Upper lobe of left lung (tissue), 6 donors: ENCODE measurements at places on chromosomes 4 and X. TPM values are rescaled to one million over a fixed set of nuclear protein-coding genes. Genes with fewer than 3 reads are reported as not detected.
A peak's percentile ranks its signal among the peaks of the same experiment; 100 is the strongest.

DNA sequence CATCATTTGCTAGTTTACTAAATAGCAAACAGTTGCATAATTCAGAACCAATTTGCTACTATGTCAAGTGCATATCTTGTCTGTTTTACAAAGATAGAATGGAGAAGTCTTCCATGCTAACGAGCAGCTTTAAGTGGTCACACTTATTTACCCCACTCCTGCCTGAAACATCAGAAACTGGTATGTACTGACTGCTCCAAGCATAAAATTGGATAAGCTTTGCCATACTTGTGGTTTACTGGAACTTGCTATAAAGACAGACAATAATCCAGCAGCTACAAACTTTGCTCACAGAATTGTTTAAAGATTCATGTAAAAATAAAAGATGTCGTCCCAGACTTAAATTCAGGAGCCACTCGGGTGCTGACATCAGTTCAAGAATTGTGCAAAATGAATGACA is 13.3 kb upstream of the CDKL2 start:
- no peak for DNase-seq

GRCh38 chrX:98299785-98300184 is 1416.1 kb downstream of the RPA4 start:
- no peak for DNase-seq

- no peak for DNase-seq
These were observed 456 bp downstream of the SNX12 start for GRCh38 chrX:71067712-71068043.

Gene SORCS2
- 28.3 TPM for total RNA-seq

DNA sequence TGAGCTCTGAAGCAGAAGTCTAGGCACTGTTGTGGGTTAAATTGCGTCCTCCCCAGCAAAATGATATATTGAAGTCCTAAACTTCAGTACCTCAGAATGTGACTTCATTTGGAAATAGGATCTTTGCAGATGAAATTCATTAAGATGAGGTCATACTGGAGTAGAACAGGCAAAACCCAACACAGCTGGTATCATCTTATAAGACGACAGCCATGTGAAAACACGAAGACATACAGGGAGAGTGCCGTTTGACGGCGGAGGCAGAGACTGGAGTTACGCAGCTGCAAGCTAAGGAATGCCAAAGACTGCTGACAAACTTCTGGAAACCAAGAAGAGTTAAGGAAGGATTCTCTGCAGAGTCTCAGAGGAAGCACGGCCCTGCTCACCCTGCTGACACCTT is 241.5 kb downstream of the MAML3 start:
- DNase-seq: no peak

Gene OPRPN
- not detected for total RNA-seq

- DNase-seq: no peak
These were observed 747.7 kb downstream of the CENPC start for GRCh38 chr4:66797608-66798007.

Gene PPBP
- total RNA-seq: not detected

Gene DRP2
- total RNA-seq: not detected

DNA sequence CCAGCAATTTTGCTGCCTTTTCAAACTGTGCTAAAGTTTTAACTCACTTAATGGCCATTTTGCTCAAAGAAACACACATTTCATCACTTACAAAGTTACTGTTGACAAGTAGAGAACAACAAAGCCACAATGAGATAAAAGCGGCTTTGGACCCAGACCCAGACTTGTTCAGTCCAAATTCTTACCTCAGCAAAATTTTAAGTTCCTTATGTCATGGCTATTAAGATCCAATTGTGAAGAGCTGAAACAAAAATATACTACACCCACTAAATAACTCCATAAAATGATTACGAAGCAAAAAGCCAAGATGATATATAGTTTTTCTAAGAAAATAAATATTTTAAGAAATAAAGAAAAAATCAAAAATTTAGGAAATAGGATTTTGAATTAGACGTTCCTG is 137.0 kb upstream of the INPP4B start:
- DNase-seq: no peak

GRCh38 chrX:134669378-134670098 is 11.3 kb upstream of the PLAC1 start:
- DNase-seq: peak; percentile 34

Gene BMP3
- 13.1 TPM for total RNA-seq

Gene PAGE5
- total RNA-seq: not detected

Gene MND1
- total RNA-seq: 1.3 TPM

GRCh38 chr4:2337896-2338295 is 76.0 kb upstream of the MXD4 start:
- DNase-seq: no peak

GRCh38 chrX:43615660-43616059 is 40.4 kb upstream of the MAOA start:
- DNase-seq: no peak

DNA sequence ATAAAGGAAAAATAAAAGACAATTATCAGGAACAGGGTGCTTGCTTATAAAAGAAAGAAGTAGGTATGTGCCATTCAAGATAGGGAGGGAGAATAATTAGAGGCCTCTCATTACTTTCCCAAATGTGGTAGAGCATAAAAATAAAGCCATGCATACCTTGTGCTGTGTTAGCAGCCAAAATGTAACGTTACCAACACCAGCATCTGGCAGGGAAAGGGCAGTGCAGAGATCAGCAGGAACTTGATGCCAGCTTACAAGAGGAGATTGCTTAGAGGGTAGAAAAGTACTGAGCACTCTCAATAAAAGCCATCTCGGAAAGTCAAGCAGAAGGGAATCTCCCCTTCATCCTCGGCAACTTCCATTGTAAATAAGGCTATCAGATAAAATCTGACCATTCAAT is 195.6 kb downstream of the RASL11B start:
- no peak for DNase-seq

DNA sequence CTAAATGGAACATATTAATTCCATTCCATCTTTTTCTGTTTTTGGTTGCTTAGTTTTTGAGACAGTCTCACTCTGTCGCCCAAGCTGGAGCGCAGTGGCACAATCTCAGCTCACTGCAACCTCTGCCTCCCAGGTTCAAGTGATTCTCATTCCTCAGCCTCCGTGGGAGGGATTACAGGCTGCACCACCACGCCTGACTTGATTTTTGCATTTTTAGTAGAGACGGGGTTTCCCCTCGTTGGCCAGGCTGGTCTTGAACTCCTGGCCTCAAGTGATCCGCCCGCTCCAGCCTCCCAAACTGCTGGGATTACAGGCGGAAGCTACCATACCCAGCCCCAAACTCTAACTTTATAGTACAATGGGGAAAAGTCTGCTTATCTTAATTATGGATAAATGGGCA is 11.2 kb downstream of the HNRNPD start:
- no peak for DNase-seq

DNA sequence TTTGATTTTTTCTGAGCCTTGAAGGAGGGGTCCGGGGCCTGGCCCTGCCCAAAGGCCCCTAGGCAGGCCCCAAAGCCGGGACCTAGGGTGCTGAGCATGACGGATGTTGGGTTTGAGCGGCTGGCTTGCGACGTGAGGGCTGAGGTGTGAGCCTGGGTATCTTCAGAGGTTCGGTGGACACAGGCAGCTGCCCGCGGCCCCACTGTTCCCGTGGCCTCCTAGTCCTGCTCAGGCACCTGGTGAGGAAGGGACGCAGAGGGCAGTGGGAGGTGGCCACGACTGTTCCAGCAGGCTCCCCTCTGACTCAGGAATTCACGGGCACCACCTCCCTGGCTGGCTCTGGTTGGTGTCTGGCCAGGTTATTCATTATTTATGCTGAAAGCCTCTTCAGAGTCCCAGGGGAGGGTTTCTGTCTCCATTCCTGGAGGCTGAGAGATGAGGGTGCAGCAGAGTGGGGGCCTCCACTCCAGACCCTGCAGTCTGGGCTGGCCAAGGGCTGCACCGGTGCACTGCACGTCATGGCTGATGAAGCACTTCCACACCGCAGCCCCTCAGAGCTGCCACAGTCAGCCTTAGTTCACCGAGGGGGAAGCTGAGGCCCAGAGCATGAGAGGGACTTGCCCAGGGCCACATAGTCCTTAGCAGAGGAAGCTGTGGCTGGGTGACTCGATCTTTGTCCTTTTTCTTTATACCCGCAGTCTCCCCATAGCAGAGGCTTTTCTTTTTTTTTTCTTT is 2.2 kb downstream of the MSANTD1 start:
- DNase-seq: peak; percentile 85

Gene HELT
- total RNA-seq: not detected

- DNase-seq: no peak
These were observed 227.0 kb downstream of the CPE start for GRCh38 chr4:165605811-165606210.

DNA sequence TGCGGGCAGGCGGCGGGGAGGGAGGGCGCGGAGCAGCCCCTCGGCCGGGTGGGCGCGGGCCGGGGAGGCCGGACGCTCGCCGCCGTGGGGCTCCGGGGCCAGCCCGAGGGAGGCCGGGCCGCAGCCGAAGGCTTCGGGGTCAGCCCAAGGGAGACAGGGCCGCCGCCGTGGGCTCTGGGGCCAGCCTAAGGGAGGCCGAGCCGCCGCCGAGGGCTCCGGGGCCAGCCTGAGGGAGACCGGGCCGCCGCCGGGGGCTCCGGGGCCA is 251 bp downstream of the KIAA0232 start:
- DNase-seq: no peak

DNA sequence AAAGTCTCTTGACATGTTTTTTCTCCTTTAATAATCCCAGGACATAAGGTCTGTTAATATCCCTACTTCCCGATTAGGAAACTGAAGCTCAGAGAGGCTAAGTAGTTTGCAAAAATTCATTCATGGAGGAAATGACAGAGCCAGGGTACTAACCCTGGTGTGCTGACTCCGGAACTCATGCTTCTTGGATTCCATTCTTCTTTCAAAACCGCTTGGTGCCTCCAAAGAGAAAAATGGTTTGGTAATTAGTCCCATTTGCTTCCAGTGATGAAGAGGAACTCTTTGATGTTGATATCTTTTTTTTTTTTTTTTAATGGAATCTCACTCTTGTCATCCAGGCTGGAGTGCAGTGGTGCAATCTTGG is 146.9 kb downstream of the PALLD start:
- DNase-seq: no peak

Gene ZNF157
- total RNA-seq: not detected

DNA sequence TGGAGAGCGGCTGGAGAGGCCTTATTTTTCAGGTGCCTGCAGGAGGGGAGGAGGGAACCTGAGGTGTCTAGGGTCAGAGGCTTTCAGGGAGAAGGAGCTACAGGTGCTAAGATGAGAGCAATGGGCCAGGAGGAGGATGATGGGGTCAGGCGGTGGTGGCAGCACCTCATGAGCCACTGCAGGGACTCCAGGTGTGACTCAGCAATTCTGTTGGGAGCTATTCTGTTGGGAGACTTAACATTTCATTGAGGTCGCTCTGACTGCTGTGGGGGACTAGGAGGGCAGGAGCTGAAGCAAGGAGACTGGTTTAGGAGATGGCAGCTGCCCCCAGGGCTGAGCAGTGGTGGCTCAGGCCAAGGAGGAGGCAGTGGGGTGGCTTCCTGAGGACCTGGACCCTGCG is 65.0 kb downstream of the CLDN34 start:
- no peak for DNase-seq

DNA sequence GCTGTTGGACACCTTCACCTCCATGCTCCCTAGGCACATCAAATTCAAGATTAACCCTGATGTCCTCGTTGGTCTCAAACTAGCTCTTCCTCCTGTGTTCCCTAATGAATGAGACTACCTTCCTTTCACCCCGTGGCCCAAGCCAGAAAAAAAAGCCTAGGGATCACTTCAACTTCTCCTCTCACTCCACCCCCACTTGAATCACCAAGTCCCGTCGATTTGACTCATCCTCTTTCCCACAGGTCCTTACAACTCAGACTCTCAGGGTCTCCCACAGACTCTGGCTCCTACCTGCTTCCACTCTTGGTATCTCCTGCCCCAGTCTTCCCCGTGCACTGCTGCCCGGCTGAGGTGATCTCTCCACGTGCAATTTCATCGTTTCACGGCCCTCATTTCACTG is 8.5 kb downstream of the SLC25A43 start:
- DNase-seq: no peak

Gene CLGN
- total RNA-seq: 0.30 TPM

Gene ATP2B3
- 0.46 TPM for total RNA-seq

- DNase-seq: no peak
These were observed 24.3 kb upstream of the TEX13C start for GRCh38 chrX:125295337-125295736.

Gene CPLX1
- 4.2 TPM for total RNA-seq

Gene RHOXF2
- total RNA-seq: not detected

GRCh38 chr4:157023941-157024340 is 52.0 kb upstream of the GLRB start:
- no peak for DNase-seq

DNA sequence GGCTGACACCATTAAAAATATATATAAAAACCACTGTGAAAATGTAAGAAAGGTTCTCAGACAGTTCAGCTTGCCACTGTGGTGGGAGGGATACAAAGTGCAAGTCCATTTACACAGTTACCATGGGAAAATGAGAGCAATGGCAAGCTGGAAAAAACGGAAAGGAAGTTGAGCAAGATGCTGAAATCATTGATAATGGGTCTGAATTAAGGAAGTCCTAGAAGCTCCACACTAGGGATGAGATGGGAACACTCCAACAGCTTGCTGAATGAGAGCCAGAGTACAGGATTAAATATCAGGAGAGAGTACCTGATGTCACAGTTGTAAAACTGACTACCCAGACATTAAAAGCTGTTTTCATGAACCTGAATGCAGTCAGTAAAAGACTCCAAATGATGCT is 218.6 kb downstream of the PRDM5 start:
- DNase-seq: no peak

DNA sequence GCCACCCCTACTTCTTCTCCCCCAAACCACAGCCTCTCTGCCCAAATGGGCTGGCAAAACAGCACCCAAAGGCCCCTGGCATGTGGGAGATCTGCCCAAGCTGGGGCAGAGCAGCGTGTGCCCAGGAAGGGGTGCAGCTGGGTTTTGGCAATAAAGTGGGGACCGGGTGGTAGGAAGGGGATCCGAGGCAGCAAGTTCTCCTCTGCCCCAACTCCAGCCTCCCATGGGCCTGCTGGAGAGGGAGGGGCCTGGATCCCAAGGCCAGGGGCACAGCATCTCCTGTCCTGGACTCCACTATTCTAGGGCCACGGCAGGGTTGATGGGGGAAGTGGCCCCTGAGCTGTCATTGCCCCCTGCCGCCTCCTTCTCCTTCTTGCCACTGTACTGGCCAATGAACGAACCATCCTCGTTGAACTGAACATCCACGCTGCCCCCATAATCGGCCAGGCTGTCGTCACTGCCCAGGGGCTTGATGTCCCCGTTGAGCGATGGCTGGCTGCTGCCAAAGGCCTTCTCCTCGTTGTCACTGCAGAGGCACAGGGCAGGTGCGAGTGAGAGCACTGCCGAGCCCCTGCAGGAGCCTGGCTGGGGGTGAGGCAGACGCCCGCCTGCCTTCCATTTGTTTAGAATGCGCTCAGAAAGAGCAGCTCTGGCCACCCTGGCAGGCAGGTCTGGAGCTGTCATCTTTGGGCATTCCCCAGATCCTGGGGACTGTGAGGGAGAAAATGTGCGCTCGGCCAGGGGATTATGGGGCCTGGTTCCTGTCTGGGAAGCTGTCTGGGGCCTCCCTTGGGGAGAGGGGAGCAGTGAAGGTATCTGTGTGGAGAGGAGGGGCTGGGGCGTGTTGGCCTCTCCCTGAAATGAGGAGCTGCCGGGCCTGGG is 23.4 kb downstream of the L1CAM start:
- DNase-seq: no peak
